A549 (cell line): ENCODE measurements at places on chromosomes 7 and 10.

DNA sequence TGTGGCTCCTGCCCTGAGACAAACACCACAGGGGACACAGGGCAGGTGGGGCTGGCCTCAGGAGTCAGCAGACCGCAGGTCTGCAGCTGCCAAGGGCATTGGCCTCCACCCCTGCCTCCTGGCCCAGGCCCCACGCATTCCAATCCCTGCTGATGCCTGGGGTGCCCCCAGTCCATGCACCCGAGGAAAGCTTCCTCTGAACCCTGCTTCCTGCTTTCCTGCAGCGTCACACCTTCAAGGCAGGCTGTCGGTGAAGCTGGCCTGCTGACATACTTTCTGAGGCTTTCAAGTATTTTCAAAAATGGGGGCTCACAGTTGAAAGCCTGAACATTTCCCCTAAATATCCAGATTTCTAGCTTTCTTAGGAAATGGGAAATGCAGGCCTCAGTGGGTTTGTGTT is 22.5 kb upstream of the ANTXRL start:
- no peak for DNase-seq

- DNase-seq = no peak
Observed at GRCh38 chr7:99129001-99129400, 14.9 kb downstream of the SMURF1 start.

GRCh38 chr7:44709011-44709915 is 39.4 kb upstream of the ZMIZ2 start:
- DNase-seq = no peak

- no peak for DNase-seq
Observed at GRCh38 chr7:91325726-91326125, 61.5 kb downstream of the FZD1 start.

DNA sequence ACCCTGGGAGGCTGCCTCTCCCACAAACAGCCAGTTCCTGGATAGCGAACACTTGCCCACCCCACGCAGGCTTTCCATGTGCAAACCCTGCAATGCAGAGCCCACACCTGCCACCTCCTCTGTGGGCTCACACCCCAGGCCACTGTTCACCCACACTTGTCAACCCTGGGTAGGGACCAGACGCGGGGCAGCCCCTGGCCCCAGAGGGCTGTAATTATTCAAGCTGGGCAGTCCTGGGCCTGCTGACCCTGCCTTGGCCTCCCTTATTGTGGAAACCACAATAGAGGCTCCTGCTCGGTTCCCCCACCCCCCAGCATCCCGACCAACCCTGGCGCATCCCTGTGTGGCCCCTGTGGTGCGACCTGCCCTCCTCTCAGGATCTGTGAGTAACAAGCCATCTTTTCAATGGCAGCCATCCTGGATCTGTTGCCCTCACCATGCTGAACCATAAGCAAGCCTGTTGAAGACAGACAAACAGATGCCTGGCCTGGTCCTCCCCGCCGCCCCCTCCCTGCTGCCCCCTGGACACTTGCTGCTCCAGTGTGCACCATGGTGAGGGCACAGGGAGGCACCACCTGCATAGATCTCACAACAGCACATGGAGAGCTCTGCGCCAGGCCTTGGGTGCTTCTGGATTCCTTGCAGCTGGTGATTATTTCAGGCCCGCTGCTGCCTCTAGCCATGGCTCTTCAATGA is 15.8 kb upstream of the UBE3C start:
- no peak for DNase-seq

DNA sequence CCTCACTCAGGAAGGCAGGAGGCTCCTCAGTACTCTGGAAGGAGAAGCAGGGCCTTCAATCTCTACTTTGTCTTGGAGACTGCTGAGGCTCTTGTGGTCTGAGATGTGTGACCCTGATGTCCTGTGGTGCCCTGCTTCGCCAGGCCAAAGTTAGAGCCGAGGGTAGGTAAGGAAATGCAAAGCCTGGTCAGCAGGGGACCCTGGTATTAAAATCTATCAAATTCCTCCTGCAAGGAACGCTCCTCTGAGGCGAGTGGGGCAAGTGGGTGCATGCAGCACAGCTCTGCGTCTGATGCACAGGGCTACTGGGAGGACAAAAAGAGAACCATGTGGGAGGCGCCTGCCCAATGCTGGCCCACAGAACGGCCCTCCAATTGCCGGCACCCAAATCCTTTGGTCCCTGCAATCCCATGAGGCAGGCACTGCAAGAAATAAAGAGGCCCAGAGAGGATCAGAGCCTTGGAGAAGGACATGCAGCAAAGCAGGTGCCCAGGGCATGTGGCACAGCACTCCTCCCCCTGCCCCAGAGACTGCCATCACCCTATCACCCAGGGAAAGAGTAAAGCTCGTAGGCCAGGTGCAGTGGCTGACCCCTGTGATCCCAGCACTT is 23.1 kb upstream of the ZMIZ1 start:
- no peak for DNase-seq

DNA sequence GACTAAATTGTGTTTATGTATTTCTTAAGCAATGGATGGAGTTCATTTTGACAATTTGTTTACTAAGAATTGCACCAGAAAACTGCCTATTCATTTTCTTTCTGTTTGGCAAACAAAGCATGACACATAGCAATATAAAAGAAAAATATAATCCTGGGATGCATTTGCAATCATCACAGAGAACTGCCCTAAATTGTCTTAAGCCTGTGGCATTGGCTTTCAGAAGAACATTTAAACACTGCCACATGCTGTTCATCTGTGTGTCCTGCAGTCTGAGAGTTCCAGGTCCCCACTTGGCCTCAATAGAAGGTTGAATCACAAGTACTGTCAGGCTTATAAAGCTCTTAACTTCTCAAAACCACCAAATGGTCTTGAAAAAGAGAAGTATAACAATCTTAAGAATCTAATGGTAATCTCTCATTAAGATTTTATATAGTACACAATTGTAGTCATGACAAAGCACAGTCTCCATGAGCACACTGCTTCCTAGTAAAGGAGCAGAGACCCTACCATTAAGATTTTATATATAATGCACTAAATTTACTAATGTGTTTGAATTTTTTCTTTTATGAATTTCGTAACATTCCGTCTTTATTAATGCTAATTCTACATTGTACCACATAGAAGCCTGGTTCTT is 29.9 kb downstream of the RNLS start:
- DNase-seq = peak; percentile 26
